ENCODE measurements at places on chromosomes 16 and 17. TPM values are rescaled to one million over a fixed set of nuclear protein-coding genes. Genes with fewer than 3 reads are reported as not detected.

GRCh38 chr17:65158041-65158440 is 20.9 kb downstream of the RGS9 start:
- DNase-seq: no peak

GRCh38 chr16:10625595-10626357 is 45.4 kb upstream of the EMP2 start:
- no peak for DNase-seq

DNA sequence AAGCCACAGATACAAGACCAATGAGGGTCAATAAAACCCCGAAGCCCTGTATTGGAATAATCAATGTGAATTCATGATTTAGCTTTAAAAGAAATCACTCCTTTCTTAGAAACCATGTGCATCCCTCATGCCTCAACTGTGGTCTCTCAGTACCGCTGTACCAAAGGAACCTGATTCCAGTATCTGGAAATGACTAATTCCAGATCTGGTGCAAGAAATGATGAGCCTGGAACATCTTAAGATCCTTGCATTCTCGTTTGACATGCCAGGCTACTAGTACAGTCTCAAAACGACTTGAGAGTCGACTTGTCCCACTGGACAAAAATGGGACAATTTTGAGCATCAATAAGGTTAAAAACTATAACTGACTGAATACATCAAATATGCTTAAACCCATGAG is 21.2 kb downstream of the USP31 start:
- DNase-seq: no peak

DNA sequence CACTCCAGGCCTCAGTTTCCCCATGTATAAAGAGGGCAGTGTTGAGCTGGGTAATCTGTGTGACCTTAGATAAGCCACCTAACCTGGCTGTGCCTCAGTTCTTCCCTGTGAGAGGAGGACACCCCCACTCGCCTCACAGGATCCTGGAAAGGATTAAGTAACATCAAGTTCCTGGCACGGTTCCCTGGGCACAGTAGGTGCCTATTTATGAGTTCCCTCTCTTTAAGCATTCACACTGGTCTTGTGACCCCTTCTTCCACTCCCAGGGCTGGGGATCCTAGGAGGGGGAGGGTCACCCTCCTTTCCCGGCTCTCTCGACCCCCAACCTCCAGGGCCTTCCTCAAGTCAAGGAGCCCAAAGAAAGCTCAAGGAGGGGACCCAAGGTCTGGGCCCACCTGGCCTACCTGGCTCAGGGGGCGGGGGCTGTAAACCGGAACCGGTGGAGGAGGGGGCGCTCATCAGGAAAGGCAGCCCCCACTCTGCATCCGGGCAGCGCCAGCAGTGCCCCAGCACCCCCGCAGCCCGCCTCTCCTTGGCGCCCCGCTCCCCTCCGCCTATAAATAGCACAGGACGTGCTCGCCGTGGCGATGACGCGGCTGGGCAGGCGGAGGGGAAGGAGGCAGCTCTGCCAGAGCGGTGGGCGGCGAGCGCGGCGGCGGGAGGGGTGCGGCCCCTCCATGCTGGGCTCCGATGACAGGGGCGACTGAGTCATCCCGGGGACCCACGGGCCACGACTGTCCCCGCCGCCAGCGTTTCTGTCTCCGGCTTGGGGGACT is 9.4 kb downstream of the RPL19 start:
- no peak for DNase-seq

DNA sequence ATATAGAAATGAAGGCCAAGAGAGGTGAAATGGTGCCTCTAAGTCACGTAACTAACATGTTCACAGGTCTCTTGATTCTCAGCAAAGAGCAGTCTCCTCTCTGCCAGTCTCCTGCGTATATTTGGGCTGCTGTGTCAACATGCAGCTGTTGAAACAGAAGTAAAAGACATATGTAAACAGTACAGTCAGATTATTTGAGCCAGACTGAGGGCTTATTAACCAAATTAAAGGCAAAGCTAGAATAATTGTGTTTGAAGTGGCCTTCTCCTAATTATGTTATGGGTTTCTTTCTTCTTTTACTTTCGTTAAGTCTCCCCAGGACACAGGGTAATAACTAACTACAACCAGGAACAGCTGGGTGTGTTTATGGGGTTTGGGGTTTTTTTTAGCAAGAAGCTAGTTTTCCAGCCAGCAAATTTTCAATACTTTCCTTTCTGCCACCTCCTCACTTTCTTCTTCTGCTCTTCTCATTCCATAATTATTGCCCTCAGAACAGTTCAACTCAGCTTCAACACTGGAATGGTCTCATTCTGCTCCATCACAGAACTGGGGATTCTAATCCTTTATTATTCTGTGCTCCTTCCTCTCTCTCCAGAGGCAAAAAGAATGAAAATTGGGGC is 18.4 kb downstream of the G6PC1 start:
- DNase-seq: no peak

- no peak for DNase-seq
These were observed 1.7 kb downstream of the MT2A start for GRCh38 chr16:56610017-56610608.

- no peak for DNase-seq
These were observed 48.5 kb downstream of the ZNF18 start for GRCh38 chr17:11948789-11949188.

- DNase-seq: peak; percentile 6
These were observed 206.2 kb downstream of the PRKCB start for GRCh38 chr16:24041834-24042631.

GRCh38 chr17:45953561-45953960 is 45.5 kb upstream of the STH start:
- no peak for DNase-seq

GRCh38 chr16:4970010-4970409 is 11.9 kb downstream of the SEC14L5 start:
- DNase-seq: no peak

- DNase-seq: no peak
These were observed 10.9 kb downstream of the TRAP1 start for GRCh38 chr16:3706253-3707012.

GRCh38 chr17:3667366-3668278 is 756 bp downstream of the TAX1BP3 start:
- peak; percentile 69 for DNase-seq

DNA sequence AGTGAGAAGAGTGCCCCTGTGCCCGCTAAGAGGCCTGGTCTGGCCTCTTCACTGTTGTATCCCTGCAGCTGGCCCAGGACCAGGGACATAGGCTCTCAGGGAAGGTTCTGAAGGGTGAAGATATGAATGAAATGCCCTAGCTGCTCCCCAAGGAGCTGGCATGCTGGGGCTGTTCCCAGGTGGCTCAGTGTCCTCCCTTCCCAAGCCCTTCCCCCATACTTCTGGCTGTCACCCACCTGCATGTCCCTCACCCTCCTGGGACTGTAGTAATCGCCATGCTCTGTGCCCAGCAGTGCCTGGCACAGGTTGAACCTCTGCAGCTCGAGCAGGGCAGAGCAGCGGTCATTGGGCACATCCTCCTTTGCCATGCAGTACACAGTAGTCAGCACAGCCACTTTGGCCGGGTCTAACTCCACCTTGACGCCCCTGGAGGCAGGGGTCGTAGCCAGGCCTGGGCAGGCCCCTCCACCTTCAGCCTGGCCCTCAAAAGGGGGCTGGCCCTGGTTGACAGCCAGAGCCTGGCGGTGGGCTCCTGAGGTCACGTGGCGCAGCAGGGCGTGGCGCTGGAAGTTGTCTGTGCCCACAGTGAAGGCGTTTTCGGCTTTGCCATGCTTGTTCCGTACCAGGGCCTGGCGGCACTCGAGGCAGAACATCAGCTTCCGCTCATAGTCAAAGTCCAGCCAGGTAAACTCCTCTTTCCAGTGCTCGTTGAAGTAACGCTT is 7.6 kb downstream of the C17orf113 start:
- no peak for DNase-seq

DNA sequence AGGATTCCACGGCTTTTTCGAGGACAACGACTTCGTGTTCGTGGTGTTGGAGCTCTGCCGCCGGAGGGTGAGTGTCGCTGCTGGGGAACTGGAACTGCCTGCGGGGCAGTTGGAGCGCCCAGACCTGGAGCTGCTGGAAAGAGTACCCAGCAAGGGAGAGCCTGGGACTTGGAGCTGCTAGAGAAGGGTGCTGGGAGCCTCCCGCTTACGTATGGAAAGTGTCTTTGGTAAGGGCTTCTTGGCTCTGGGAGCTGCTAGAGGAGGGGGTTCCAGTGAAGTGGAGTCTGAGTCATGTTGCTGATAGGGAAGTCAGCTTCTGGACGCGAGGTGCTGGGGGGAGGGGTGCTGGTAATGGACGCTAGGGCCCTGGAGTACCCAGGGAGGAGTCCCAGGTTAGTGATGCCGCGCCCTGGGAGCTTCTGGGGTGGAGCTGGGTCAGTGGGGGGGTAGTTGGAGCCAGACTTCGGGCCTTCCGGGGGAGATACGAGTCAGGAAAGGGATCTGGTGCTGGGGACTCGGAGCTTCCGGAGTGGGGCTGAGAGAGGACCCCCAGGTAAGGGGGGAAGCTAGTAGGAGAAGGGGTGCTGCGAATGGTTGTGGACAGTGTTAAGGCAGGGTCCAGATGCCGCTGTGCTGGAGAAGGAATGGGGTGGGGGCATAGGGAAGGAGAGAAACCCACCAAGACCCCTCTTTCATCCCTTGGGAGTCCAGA is 741 bp downstream of the PLK1 start:
- no peak for DNase-seq

- DNase-seq: no peak
These were observed 22.1 kb downstream of the CRISPLD2 start for GRCh38 chr16:84841787-84842300.

DNA sequence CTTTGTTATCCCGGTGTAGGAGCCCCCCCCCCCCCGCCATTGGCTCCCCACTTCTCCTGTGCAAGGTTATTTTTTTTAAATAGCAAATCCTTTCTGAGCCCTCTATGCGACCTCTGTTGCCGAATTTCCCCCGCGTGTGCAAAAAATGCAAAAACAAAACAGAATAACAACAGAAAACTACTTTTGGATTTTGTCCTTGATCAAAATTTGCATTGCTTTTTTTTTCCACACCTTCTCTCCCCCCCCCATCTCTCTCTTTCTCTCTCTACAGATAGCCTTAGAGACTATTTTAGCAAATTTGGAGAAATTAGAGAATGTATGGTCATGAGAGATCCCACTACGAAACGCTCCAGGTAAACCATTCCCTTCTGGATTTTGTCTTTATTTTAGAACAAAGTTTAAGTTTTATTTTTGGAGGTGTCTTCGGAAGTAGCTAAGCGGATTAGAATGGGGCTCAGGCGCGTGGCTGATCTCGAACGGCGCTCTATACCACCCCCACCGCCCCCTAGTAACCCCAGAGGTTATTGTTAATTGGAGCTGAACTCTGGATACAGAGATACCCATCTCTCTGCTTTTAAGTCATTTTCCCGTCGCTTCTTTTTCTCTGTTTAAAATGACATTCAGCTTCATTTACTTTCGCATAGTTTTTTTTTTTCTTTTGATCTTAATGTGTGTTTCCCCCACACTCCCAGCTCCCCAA is 1.0 kb downstream of the MSI2 start:
- no peak for DNase-seq

DNA sequence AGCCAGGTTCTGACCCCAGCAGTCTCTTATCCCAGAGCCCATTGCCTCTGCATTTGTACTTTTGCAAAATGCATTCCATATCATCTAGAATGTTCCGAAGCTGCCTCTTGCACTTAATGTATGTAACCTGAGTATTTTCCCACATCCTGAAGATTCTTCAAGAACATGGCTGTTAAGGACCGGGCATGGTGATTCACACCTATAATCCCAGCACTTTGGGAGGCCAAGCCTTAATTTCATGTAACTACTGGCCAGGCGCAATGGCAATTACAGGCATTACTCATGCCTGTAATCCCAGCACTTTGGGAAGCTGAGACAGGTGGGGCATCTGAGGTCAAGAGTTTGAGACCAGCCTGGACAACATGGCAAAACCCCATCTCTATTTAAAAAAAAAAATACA is 31.7 kb upstream of the GAN start:
- DNase-seq: no peak

GRCh38 chr16:68281368-68282063 is 17.2 kb downstream of the SLC7A6 start:
- DNase-seq: no peak

- DNase-seq: no peak
These were observed 629.0 kb upstream of the CDH8 start for GRCh38 chr16:62665269-62665668.

- no peak for DNase-seq
These were observed 1.5 kb downstream of the PSMD7 start for GRCh38 chr16:74298104-74298503.

- DNase-seq: no peak
These were observed 2.6 kb downstream of the STXBP4 start for GRCh38 chr17:54971147-54971546.

DNA sequence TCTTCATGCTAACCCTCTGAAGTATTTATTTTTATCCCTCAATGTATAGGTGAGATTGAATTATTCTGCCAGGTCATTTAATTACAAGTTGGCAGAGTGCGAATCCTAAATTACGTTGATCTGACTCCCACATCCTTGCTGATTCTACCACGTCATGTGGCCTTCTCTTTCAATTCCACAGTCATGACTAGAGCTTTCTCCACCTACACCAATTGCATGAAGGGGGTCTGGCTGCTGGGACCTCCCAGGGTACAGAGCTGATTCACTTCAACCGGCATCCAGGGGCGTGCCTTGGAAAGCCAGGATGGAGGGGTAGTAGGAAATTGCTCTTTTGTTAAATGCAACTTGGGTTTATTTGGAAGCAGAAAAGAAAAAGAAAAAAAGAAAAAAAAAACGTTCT is 41.1 kb upstream of the CDH13 start:
- DNase-seq: no peak

DNA sequence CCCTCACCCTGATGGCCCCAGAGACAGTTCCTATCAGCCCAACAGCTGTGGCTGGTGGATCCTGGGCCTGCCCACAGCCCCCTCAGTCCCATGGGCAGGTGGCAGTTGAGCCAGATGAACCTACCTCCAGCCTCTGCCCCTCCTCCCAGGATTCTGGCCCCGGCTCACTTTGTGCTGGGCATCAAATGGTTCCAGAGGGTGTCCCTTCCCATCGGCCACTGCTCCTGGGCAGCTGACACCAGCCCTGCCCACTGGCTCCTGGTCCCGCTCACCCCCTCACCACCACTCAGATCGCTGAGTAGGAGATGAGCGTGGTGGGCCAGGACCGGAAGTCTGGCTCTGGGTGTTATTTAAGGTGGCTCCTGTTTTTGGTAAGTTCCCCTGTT is 2.0 kb downstream of the TTYH2 start:
- DNase-seq: no peak

DNA sequence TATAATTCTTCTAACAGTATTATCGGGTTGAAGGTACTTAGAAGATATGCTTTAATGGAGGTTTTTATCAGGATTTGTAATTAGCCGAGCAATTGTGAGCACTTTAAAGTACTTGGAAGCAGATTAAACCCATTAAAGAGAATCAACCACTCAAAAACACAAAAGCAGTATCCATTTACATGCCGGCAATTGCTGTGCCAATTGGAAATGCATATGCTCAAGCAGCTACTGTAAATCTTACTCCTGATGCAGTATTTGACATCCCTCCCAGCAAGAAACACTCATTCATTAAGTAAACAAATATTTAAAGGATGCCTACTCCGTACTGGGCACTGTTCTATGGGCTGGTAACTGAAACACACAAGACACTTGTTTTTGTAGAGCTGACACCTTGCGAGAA is 11.4 kb upstream of the CCL1 start:
- no peak for DNase-seq

GRCh38 chr17:63039342-63039741 is 73.3 kb downstream of the TANC2 start:
- DNase-seq: no peak

Gene GABARAPL2
- polyA plus RNA-seq: 118 TPM

Gene ABCC11
- 0.18 TPM for polyA plus RNA-seq

Gene ITGAX
- polyA plus RNA-seq: 0.81 TPM

Gene HASPIN
- 9.4 TPM for polyA plus RNA-seq

Gene ABCC3
- 0.39 TPM for polyA plus RNA-seq

Gene PDE6G
- polyA plus RNA-seq: 3.9 TPM

All from forelimb muscle (tissue), 1 donor.